ENCODE measurements at places on chromosomes 4 and X.

GRCh38 chr4:676871-677235 is 2.5 kb downstream of the MYL5 start:
- DNase-seq = no peak

GRCh38 chrX:134368126-134368525 is 91.8 kb upstream of the HPRT1 start:
- DNase-seq = no peak

DNA sequence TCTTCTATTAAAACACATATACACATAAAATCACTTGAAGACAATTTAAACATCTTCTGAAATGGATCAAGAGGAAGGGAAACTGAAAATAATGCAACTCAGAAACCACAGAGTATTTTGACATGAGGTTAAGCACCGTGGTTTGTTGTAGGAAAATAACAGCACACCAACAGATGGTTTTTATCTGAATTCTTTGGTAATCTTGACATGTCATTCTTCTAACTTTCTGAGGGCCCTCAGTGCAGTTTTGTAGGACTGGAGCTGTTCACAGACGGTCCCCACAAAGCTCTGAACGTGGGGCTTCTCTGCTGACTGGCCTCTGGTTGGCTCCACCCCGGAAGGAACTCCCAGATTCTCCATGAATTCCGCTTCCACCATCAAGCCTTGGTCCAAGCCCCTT is 16.0 kb upstream of the TLR8 start:
- DNase-seq = no peak

- DNase-seq = no peak
Observed at GRCh38 chr4:168585168-168586091, 88.6 kb downstream of the PALLD start.

GRCh38 chr4:22721204-22721603 is 28.5 kb downstream of the GBA3 start:
- DNase-seq = no peak

- DNase-seq = no peak
Observed at GRCh38 chrX:40240844-40241243, 143.1 kb upstream of the BCOR start.

DNA sequence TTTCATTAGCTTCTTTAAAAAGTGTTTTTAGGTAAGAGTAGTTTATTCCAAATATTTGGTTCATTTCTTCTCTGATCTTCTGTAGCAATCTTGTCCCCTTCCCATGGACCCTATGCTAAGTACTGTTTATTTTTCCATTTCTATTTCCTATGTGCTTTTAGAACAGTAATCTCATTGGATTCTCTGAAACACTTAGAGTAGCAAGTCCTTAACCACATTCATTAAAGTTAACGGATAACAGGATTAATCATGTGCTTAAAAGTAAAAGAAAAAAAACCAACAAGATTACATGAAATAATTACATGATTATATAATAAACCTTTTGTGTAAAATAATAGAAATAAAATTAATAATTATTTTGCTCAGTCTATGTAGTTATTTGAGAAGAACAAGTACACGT is 929.7 kb downstream of the C4orf33 start:
- no peak for DNase-seq

GRCh38 chr4:156132196-156132595 is 178.5 kb upstream of the CTSO start:
- DNase-seq = no peak

- no peak for DNase-seq
Observed at GRCh38 chr4:94419549-94419948, 32.2 kb upstream of the PDLIM5 start.

- no peak for DNase-seq
Observed at GRCh38 chr4:48126621-48127020, 7.4 kb downstream of the TXK start.

DNA sequence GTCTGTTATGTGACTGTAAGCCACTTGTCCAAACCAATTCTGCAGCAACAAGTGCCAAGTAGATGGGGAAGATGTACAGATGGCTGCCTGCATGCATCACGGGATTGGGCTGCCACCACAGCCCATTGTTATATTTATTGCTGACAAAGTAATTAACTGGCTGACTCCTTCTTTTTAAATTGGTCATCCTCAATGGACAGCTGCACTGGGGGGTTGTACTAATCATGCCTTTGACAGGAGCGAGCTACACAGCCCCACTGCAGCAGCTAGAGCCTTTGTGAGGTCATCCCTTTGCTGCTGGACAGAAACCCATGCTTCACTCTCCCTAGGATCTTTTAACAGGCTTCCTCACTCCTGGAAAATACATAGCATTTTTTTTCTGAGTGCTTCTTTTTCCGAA is 146.7 kb upstream of the CXXC4 start:
- no peak for DNase-seq

DNA sequence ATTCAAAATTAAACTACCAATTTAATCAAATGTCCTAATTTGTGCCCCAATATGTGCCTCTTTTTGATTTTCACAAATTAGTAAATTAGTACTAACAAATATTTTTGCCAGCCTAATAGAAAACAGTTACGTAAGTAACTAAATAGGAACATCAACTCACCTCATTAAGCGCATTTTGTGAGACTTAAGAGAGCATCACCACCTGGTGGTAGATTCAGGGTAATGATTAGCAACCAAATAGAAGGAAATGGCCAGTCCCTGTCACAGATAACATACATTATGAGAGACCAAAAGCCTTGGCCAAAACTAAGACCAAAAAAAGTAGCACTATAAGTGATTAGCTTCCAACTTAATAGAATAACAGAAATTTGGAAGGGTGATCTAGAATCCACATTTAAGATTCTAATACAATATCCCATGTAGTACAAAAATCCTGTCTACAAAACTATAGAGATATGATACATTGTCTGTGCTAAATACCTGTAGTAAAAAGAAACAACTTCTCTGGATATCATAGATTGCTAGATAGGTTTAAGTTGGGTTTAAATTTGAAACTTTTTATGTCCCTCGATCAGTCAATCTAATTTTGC is 46.7 kb downstream of the C4orf46 start:
- DNase-seq = peak; percentile 46

- no peak for DNase-seq
Observed at GRCh38 chr4:72312032-72312650, 256.9 kb downstream of the ADAMTS3 start.

DNA sequence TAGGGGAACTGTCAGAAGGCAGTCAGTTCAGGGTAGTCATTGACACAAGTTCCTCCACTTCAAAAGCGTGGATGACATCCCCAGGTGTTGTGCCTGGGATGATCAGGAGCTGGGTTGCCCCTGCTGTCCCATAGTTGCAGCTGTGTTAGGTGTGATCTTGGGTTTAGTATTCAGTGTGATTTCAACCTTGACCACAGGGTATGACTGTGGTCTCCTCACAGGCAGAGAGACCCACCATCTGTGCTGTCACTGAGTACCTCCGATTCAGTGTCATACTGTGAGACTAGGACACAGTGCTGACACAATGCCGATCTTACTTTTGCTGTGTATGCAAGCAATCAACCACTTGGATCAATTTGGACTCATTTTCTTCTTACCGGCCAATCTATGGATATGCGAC is 25.2 kb downstream of the FOXR2 start:
- no peak for DNase-seq

- DNase-seq = no peak
Observed at GRCh38 chrX:78074088-78074487, 30.0 kb upstream of the PGK1 start.

- DNase-seq = peak; percentile 45
Observed at GRCh38 chrX:154373340-154374306, 811 bp downstream of the FLNA start.

DNA sequence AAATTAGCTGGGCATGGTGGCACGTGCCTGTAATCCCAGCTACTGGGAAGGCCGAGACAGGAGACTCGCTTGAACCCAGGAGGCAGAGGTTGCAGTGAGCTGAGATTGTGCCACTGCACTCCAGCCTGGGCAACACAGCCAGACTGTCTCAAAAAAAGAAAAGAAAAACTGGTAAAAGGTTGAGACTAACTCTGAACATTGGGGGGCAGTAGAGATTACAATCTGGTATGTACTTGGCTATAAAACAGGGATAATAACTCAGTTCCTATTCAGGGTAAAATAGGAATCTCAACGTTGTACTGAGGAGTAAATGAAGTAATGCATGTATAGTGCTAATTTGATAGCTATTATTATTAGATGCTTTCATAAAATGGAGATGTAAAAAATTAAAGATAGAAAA is 12.5 kb upstream of the KLF8 start:
- DNase-seq = no peak

DNA sequence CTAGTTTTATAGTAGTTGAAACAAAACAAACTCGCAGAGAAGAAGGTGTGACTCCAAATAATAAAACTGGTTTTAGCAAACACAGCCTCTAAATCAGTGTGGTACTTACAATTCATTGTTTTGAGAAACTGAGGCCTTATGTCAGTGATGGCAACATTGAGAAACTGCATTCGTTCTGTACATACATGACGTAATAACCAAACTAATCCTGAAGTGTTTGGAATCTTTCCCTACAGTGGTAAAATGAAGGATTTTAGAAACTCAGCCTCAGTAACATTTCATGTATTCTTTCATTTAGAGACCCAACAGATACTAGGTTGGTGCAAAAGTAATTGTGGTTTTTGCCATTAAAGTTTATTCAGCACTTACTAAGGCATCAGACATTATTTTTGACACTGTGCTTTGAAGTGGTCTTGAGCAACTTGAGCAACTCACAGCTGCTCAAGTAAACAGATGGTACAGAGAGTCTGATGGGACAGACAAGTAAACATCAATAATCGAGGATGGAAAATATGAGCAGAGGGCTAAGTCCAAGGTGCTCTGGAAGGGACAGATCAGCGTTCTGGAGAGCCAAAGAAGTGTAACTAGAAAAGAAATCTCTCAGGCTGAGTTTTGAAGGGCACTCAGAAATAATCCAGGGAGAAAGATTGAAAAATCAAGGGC is 390.8 kb upstream of the BOD1L1 start:
- no peak for DNase-seq

DNA sequence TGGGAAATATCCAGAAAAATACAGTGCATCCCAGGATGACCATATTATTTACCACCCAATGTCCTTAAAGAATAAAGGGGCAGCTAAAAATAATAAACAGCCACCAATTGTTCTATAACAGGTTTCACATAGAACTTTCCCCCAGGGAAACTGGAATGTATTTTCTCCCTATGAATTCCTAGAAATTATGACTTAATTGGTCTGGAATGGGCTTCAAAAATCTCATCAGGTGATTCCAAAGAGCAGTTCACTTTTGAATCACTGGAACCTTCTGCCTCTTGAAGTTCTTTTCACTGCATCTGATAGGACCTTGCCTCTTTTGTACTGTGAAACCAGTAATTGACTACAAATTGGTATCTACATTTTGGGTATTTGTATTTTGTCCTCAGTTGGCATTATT is 119.3 kb downstream of the ZNF330 start:
- DNase-seq = no peak

DNA sequence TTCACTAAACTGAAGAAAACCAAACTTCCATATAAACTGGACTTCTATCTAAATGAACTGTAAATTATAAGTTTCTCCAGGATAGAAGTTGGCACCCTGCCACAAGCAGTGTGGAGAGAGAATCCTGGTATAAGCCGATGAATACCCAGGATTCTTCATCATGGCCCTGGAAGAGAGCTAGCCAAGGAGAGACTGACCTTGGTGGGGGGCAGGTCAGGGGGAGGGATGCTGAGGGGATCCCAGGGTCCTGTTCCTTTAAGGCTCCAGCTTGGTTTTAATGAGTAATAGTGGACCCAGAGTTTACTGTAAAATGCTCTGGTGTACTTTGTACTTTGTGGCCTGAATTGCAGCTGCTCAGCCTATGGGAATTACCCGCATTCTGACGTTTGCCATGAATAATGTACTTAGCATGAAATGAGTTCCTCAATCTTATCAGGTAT is 16.9 kb downstream of the RASSF6 start:
- DNase-seq = no peak

Data from keratinocyte (primary cell).